Suprapubic skin (tissue), 4 donors: ENCODE measurements at places on chromosomes 2 and 18. TPM values are rescaled to one million over a fixed set of nuclear protein-coding genes. Genes with fewer than 3 reads are reported as not detected.

The PIKFYVE gene
- 28.1 TPM for total RNA-seq

The TMEM198 gene
- total RNA-seq: 1.9 TPM

The TEKT4 gene
- not detected for total RNA-seq

The ASTL gene
- 0.87 TPM for total RNA-seq

The DSC2 gene
- 33.7 TPM for total RNA-seq

The GALNT5 gene
- 0.26 TPM for total RNA-seq

GRCh38 chr18:78903436-78904178, 76.0 kb upstream of the SALL3 start:
- no peak for DNase-seq
- peaks cover 8% of the 10 kb centered on the region for H3K27me3 ChIP-seq
- H3K36me3 ChIP-seq: no peaks in the 10 kb centered on the region

GRCh38 chr2:201990069-201990468, 43.6 kb upstream of the FZD7 start:
- no peaks in the 10 kb centered on the region for H3K36me3 ChIP-seq
- H3K27me3 ChIP-seq: no peaks in the 10 kb centered on the region
- no peak for DNase-seq
- no peak overlapping the region for H3K27ac ChIP-seq
- no peak overlapping the region for H3K4me3 ChIP-seq
- H3K4me1 ChIP-seq: peaks cover under 1% of the 10 kb centered on the region

DNA sequence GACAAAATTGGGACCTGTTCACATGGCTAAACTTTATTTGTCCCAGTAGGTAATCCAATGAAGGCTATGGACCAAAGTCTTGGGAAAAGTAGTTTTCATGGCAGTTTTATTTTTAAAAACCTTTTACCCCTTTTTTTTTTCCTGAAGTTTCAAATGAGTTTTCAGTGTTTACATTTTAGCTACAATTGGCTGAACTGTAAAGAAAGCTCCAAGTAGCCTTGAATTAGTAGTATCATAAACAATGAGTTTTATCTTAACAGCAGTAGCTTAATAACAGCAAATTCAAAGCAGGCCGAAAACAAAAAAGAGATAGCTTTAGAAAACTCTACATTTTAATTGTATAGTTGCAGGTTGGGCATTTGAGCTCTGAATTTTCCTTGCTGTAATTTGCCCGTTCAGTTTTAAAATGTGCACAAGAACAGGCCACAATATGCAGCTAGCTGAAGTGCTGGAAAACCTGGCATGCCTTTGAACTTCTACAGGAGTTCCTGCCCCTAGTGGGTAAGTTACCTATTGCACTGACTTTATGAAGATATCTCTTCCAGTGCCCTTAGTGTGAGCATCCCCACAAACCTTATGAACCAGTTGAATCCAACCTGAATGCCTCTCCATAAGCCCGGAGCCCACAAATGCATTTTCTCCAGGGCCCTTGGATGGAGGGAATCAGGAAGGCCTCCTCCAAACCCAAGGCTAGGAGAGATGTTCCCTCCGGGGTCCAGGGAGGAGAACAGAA, 106.7 kb downstream of the XRCC5 start:
- H3K4me3 ChIP-seq: no peak overlapping the region

- H3K27me3 ChIP-seq: no peaks in the 10 kb centered on the region
- no peaks in the 10 kb centered on the region for H3K4me1 ChIP-seq
- H3K27ac ChIP-seq: no peak overlapping the region
- H3K36me3 ChIP-seq: no peaks in the 10 kb centered on the region
- no peak for DNase-seq
- H3K4me3 ChIP-seq: no peak overlapping the region
Observed at GRCh38 chr2:89845532-89845931, 1154.1 kb downstream of the RPIA start.

- H3K36me3 ChIP-seq: no peaks in the 10 kb centered on the region
- H3K4me1 ChIP-seq: no peaks in the 10 kb centered on the region
- no peak overlapping the region for H3K4me3 ChIP-seq
- H3K27ac ChIP-seq: no peak overlapping the region
- no peaks in the 10 kb centered on the region for H3K27me3 ChIP-seq
Observed at GRCh38 chr2:182038576-182038975, 52.9 kb downstream of the PPP1R1C start.

- H3K27me3 ChIP-seq: peaks cover 99% of the 10 kb centered on the region
- DNase-seq: no peak
- no peak overlapping the region for H3K27ac ChIP-seq
- no peaks in the 10 kb centered on the region for H3K36me3 ChIP-seq
- peaks cover 29% of the 10 kb centered on the region for H3K4me1 ChIP-seq
Observed at GRCh38 chr2:176068419-176068832, 15.3 kb downstream of the EVX2 start.

- DNase-seq: no peak
- H3K36me3 ChIP-seq: no peaks in the 10 kb centered on the region
- no peak overlapping the region for H3K27ac ChIP-seq
- H3K4me1 ChIP-seq: peaks cover 9% of the 10 kb centered on the region
- peaks cover 10% of the 10 kb centered on the region for H3K27me3 ChIP-seq
Observed at GRCh38 chr2:127020536-127020935, 86.4 kb downstream of the BIN1 start.
